Glutamatergic neuron (in vitro differentiated cells): ENCODE measurements at places on chromosomes 2 and 18. TPM values are rescaled to one million over a fixed set of nuclear protein-coding genes. Genes with fewer than 3 reads are reported as not detected.

- peaks cover 9% of the 10 kb centered on the region for H3K36me3 ChIP-seq
- no peak for DNase-seq
- H3K27ac ChIP-seq: no peak overlapping the region
- H3K27me3 ChIP-seq: no peaks in the 10 kb centered on the region
- H3K4me1 ChIP-seq: no peaks in the 10 kb centered on the region
- no peak overlapping the region for H3K4me3 ChIP-seq
Measured at GRCh38 chr2:142946941-142947340, 69.5 kb downstream of the KYNU start.

DNA sequence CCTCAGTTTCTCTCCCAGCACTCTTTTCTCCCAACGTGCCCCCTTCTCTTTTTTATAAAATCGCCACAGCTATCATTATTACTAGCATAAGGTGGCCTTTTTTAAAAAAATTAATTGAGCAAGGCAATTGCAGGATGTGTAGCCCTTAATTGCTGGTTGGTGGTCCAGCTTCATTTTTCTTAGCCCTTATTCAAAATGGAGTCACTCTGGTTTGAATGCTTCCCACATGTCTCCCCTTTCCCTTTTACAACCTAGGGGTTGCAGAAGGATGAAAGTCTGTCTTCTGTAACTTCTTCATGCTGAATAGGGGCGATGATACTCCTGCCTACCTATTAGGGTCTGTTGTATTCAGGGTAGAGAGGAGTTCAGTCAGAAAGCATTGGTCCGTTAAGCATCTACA is 36.6 kb upstream of the PROKR1 start:
- H3K4me1 ChIP-seq: no peaks in the 10 kb centered on the region
- H3K27ac ChIP-seq: no peak overlapping the region
- H3K36me3 ChIP-seq: peaks cover 4% of the 10 kb centered on the region
- H3K27me3 ChIP-seq: no peaks in the 10 kb centered on the region

GRCh38 chr18:48021273-48021914 is 90.9 kb upstream of the SMAD2 start:
- H3K4me1 ChIP-seq: peaks cover 15% of the 10 kb centered on the region
- no peaks in the 10 kb centered on the region for H3K36me3 ChIP-seq
- H3K27ac ChIP-seq: no peak overlapping the region
- peaks cover 7% of the 10 kb centered on the region for H3K27me3 ChIP-seq
- no peak for DNase-seq

GRCh38 chr2:62894966-62895631 is 155.5 kb upstream of the OTX1 start:
- no peak for DNase-seq
- H3K4me3 ChIP-seq: no peak overlapping the region
- peaks cover 2% of the 10 kb centered on the region for H3K27me3 ChIP-seq

- H3K36me3 ChIP-seq: no peaks in the 10 kb centered on the region
- H3K4me3 ChIP-seq: no peak overlapping the region
- peaks cover 22% of the 10 kb centered on the region for H3K4me1 ChIP-seq
- no peak for DNase-seq
Measured at GRCh38 chr2:54878182-54878581, 154.7 kb downstream of the EML6 start.

DNA sequence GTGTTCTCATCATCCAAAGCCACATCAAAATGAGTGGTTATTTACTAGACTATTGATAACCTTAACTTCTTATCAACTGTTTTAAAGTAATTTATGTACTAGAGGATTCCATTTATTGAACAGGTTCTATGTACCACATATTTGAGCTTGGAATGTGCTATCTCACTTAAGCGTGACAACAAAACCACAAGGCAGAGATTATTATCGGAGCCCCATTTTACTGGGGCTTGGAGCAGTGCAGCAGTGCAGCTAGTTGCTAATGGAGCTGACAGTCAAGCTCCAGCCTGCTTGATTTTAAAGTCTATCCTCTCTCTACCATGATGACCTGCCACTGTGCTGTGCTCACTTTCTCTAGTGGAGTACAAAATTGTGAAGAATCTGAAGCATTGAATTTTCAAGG is 24.6 kb downstream of the GCG start:
- no peaks in the 10 kb centered on the region for H3K4me1 ChIP-seq
- H3K27ac ChIP-seq: no peak overlapping the region
- no peak overlapping the region for H3K4me3 ChIP-seq
- H3K27me3 ChIP-seq: no peaks in the 10 kb centered on the region
- H3K36me3 ChIP-seq: no peaks in the 10 kb centered on the region
- no peak for DNase-seq

- no peak overlapping the region for H3K4me3 ChIP-seq
- H3K27me3 ChIP-seq: no peaks in the 10 kb centered on the region
- no peak overlapping the region for H3K27ac ChIP-seq
Measured at GRCh38 chr2:82226441-82226840, 1921.9 kb upstream of the LRRTM1 start.

DNA sequence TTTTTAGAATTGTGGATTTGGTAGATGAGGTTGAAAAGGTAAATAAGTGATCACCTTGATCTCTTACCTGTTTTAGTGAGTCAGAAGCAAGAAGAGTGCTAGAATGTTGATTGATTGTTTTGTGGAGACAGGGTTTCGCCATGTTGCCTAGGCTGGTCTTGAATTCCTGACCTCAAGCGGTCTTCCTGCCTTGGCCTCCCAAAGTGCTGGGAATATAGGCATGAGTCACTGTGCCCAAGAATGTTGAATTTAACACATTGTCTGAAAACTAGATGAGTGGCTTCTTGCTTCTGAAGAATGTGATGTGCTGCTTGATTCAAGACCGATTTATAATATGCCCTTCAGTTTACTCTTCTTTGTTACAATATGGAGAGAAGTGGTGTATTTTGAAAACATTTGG is 121.3 kb downstream of the FMNL2 start:
- peaks cover 7% of the 10 kb centered on the region for H3K27me3 ChIP-seq
- H3K4me3 ChIP-seq: no peak overlapping the region
- no peak for DNase-seq

GRCh38 chr2:222025881-222026271 is 272.9 kb downstream of the PAX3 start:
- H3K27ac ChIP-seq: no peak overlapping the region
- DNase-seq: no peak
- H3K4me1 ChIP-seq: peaks cover 7% of the 10 kb centered on the region
- no peak overlapping the region for H3K4me3 ChIP-seq
- H3K27me3 ChIP-seq: peaks cover 7% of the 10 kb centered on the region

- DNase-seq: no peak
- H3K27ac ChIP-seq: no peak overlapping the region
- H3K27me3 ChIP-seq: peaks cover 2% of the 10 kb centered on the region
- H3K4me3 ChIP-seq: no peak overlapping the region
- H3K4me1 ChIP-seq: peaks cover 1% of the 10 kb centered on the region
- no peaks in the 10 kb centered on the region for H3K36me3 ChIP-seq
Measured at GRCh38 chr2:38259311-38259710, 117.8 kb downstream of the ATL2 start.

- H3K27ac ChIP-seq: no peak overlapping the region
- DNase-seq: no peak
- no peak overlapping the region for H3K4me3 ChIP-seq
- no peaks in the 10 kb centered on the region for H3K36me3 ChIP-seq
- peaks cover 5% of the 10 kb centered on the region for H3K27me3 ChIP-seq
- no peaks in the 10 kb centered on the region for H3K4me1 ChIP-seq
Measured at GRCh38 chr2:430291-431040, 142.6 kb upstream of the ALKAL2 start.

GRCh38 chr2:27162151-27163121 is 13.6 kb downstream of the TCF23 start:
- H3K27me3 ChIP-seq: peaks cover 6% of the 10 kb centered on the region
- DNase-seq: no peak
- no peak overlapping the region for H3K27ac ChIP-seq

DNA sequence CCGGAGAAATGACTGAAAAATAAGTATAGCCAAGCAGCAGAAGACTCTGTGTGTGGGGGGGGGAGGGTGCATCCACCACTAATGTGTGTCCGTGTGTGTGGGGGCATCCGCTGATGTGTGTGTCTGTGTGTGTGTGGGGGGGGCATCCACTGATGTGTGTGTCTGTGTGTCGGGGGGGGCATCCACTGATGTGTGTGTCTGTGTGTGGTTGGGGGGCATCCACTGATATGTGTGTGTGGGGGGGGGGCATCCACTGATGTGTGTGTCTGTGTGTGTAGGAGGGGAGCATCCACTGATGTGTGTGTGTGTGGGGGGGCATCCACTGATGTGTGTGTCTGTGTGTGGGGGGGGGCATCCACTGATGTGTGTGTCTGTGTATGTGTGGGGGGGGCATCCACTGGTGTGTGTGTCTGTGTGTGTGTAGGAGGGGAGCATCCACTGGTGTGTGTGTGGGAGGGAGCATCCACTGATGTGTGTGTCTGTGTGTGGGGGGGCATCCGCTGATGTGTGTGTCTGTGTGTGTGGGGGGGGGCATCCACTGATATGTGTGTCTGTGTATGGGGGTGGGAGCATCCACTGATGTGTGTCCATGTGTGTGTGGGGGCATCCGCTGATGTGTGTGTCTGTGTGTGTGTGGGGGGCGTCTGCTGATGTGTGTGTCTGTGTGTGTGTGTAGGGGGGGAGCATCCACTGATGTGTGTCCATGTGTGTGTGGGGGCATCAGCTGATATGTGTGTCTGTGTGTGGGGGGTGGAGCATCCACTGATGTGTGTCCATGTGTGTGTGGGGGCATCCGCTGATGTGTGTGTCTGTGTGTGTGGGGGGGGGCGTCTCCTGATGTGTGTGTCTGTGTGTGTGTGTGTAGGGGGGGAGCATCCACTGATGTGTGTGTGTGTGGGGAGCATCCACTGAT is 125.0 kb downstream of the NFATC1 start:
- peaks cover 3% of the 10 kb centered on the region for H3K27me3 ChIP-seq
- no peaks in the 10 kb centered on the region for H3K4me1 ChIP-seq
- H3K36me3 ChIP-seq: no peaks in the 10 kb centered on the region
- H3K27ac ChIP-seq: no peak overlapping the region
- H3K4me3 ChIP-seq: no peak overlapping the region

Gene ALPG
- 2.4 TPM for total RNA-seq

Gene TEKT4
- total RNA-seq: not detected

Gene CRYBA2
- total RNA-seq: 0.49 TPM

Gene IL36RN
- not detected for total RNA-seq

Gene IL36A
- not detected for total RNA-seq

Gene LOXHD1
- total RNA-seq: not detected
